ENCODE measurements at places on chromosomes 1 and 21.

- no peak for DNase-seq
Measured at GRCh38 chr1:205766038-205766437, 9.2 kb downstream of the RAB29 start.

DNA sequence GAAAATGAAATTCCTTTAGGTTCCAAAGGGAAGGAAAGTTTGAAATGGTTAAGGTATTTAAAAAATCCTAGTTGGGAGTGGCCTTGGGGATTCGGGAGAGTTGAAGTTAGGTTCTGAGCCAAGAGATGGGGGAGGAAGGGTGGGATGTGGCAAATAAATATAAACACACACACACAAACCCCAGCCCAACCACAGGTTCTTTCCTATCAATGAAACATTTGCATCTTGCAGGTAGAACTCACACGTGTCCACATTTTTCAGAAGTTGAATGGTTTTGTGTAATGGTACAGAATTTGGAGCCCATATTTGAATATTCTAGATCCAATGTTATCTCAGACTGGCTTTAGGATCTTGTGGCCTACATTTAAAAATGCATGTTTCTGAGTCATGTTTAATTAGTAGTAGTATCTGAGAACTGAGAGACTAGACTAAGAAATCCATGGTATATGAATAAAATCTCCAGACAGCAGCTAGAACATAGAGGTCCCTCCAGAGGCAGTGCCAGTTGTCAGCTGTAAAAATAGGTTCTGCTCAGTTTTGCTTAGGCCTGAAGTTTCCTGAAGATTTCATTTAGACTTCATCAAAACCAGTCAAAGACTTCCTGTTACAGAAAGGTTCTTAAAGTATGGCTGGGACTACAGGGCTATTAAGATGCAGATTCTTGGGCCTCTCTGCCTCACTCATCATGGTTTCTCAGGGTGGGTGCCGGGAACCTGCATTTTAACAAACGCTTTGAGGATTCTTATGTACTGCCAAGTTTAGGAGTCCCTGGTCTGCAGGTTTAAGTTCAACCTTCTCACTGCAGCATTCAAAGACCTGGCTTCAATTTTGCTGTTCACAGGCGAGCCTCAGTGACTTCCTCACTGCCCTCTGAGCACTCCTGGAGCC, 21.3 kb downstream of the RUNX1 start:
- DNase-seq: no peak

GRCh38 chr1:208251015-208251414, 6.8 kb upstream of the PLXNA2 start:
- DNase-seq: no peak

DNA sequence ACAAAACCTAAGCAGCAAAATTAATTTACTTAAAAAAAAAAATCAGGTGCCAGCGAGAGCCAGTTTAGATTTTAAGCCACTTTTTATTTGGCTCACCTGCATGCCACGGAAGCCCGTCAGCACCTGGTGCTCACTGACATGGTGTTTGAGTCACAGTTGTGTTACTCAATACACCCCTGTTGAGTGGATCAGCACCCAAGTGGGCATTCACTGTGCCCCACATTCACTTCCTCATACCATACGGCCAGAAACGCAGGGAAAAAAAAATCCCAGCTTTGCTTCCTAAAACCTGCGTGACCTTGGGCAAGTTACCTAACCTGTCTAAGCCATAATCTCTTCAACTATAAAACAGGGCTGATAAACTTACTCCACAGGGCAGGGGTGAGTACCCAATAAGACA, 42.8 kb upstream of the SIM2 start:
- DNase-seq: no peak

DNA sequence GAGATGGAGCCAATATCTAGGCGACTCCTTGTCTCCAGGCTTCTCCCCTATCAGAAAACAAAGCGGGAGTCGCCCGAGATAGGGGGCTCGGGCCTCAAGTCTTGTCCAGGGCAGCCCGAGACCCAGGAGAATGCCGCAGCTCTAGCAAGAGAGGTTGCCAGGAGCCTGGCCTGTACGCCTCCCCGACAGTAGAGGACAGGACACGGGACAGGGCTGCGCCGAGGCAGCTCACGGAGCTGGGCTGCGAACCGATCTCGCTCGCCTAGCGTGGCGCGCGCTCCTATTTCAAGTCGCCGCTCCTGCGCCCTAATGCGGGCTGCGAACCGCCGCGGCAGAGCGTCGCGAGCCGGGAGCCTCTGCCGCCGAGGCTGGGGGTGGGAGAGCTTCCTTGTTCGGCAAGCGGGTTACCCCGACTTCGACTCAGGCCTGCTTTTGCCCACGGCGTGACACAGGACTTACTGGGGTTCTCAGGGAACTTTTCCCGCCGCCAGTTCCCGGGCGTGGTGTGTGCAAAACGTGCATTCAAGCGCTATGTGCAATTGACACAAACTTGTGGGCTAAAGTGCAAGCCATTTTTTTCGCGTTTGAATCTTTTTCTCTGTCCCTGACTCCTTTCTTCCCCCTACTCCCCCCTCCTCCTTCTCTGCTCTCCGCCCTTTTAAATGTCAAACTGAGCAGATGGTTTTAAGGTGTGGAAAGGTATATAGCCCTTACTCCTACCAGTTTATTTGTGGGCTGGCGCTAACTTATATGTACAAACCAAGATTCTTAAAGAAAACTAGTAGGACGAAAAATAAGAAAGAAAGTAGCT, 2.4 kb upstream of the PROX1 start:
- no peak for DNase-seq

DNA sequence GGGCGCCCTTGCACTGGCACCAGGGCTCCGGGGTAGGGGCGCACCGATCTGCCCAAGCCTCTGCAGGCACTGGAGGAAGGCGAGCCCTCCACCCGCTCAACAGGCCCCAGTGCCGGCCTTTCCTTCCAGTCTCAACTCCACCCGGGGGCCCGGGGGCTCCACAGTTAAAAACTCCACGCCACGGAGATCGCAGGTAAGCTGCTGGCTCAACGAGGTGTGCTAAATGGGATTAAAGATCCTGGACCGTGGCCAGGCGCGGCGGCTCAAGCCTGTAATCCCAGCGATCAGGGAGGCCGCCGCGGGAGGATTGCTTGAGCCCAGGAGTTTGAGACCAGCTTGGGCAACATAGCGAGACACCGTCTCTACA, 536 bp downstream of the HSF2BP start:
- DNase-seq: no peak

- DNase-seq: no peak
Measured at GRCh38 chr1:56330391-56331026, 248.9 kb downstream of the PLPP3 start.

DNA sequence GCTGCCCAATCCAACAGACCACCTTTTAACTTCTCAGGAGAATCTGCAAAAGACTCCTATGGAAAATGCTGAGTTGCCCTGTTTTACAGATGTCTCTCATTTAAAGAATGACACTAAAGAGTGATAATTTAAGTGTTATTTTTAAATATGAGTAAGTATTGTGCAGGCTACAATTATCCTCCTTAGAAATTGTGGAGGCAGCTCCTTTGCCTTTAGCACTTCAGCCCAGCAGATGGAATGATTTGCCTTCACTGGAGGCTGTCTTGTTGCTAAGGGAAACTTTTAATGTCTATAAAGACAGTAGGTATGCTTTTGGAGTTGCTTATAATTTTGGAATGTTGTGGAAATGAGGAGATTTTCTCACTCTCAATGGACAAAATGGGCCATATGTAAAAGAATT, 1345.5 kb downstream of the NCAM2 start:
- no peak for DNase-seq

DNA sequence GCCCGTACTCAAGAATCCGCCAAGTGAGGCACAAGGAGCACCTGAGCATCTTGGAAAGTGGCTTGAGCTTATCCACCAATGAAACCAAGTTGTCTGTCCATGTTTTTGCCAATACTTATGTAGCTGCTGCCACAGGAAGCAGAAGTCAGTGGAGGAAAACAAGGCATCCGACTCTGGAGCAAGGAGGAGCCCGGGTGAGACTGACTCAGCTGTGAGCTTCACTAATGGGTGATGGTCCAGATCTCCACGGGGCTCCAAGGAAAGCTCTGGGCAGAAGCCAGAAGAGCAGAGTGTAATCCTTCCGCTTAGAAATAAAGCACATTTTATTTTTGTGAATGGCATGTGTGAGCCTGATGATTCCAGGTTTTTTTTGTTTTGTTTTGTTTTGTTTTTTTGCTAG, 12.3 kb upstream of the SSR2 start:
- DNase-seq: no peak

- DNase-seq: no peak
Measured at GRCh38 chr1:35873243-35873750, 9.7 kb upstream of the AGO1 start.

DNA sequence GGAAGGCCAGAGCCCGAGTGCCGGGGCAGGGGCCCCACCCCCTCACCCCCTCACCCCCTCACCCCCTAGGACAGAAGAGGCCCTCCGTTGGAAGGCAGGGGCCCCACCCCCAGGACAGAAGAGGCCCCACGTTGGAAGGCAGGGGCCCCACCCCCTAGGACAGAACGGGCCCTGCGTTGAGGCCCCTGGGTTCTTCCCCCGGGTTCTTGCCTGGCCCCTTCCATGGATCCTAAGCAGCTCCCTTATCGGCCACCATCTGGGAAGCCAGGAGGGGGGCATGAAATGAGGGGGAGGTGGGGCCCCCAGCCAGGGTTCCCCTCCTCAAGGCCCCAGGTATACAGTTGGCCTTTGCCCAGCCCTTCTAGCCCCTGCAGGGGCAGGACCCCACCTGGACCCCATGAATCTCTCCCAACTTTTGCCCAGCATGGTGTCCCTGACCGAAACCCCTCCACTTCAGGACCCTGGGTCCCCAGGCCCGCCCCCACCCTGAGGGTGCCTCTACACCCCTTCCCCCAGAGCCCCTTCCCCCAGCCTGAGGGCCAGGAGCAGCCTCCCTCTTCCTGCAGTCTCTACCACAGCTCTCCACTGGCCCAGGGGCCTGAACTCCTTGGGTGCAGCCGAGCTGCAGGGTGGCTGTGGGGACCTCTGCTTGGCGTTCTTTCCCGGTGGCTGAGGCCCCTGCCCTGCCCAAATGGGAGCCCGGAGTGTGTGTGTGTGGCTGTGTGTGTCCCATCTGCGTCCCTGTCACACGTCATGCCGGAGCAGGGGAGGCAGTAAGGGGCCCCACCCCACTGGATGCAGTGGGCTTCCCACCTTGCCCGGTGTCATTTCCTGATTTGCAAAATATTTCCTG, 4.3 kb upstream of the VWA1 start:
- peak; percentile 4 for DNase-seq

DNA sequence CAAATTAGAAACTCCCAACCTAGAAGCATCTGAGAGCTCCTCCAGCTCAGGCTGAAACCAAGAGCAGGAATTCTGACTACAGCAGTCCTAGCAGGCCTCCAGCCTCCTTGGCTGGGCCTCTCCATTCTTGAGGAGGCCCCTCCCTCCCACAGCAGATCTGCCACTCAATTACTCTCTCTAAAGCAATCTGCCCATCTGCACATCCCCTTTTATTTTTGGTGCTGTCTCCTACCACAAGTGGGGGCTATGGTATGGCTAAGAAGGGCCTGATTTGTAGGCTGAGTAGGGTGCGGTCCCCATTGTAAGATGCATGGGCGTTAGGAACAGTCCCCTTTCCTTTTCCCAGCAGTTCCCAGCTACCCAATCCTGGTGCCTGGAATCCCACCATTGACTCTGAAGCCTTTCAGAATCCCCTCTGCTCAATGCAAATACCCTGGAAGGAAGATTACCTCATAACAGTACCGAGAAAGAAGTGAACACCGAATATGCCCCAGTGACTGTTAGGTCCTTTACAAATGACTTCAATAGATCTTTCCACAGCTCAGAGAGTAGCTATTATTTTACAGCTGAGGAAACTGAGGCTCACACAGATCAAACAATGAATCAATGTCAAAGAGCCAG, 11.6 kb upstream of the TTC39A start:
- no peak for DNase-seq

GRCh38 chr21:25881524-25882376, 147.0 kb downstream of the GABPA start:
- DNase-seq: peak; percentile 65

DNA sequence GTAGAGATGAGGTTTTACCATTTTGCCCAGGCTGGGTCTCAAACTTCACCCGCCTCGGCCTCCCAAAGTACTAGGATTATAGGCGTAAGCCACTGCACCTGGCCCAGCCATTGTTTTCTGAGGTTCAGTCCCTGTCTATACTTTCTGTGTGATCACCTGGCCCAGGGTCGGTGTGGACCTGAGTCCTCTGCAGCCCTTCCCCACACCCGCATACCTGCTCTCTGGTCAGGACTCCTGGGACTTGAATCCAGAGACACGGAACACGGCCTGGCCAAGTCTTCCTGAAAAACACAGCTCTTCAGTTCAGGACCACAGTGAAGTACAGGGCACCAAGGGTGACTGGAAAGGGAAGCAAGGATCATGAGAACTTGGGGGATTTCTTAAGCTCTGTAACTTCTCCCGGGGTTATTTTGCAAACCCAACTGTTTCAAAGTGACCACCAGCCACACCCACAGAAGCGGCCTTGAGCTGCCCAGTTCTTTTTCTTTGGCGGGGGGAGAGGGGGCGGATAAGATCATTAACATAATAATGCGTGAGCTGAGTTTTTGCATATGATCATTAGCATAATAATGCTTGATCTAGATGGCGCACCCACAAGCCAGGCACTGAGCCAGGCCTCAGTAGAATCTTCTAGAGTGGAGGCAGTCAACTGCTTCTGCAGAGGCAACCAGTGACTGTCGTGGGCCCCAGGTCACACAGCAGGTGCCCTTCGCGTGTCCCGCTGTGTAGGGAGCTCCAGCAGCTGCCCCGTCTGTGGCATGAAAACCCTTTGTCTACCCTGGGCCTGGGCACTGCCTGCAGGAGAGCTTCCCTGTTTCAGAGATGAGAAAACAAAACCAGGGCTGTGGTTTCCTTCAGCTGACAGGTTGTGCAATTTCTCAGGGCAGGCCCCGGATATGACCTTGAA, 1.7 kb upstream of the NADK start:
- peak; percentile 41 for DNase-seq

- DNase-seq: no peak
Measured at GRCh38 chr1:179061360-179062282, 20.2 kb upstream of the TOR3A start.

- DNase-seq: no peak
Measured at GRCh38 chr1:77579547-77579946, 102.9 kb downstream of the ZZZ3 start.

- no peak for DNase-seq
Measured at GRCh38 chr1:204545881-204546280, 29.7 kb downstream of the MDM4 start.

DNA sequence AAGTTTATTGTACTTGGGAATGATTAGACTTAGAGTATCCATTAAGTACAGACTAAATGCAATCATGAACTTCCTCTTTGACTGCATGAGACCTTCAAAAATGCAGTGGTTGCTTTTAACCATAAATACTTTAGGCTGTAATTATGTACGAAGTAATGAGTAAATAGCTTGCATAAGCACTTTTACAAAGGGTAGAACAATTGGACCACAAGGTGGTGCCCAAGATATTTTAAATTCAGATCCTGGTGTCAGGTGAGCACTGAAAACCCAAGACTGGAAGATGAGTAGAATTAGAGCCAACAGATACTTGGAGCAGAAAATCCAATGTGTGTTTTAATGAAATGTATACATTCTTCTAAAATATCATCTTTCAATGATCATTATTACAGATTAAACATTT, 43.4 kb upstream of the RHOU start:
- DNase-seq: no peak
